ENCODE measurements at places on chromosomes 6 and 20.

- no peak for DNase-seq
Observed at GRCh38 chr6:159807150-159807858, 7.2 kb downstream of the PNLDC1 start.

DNA sequence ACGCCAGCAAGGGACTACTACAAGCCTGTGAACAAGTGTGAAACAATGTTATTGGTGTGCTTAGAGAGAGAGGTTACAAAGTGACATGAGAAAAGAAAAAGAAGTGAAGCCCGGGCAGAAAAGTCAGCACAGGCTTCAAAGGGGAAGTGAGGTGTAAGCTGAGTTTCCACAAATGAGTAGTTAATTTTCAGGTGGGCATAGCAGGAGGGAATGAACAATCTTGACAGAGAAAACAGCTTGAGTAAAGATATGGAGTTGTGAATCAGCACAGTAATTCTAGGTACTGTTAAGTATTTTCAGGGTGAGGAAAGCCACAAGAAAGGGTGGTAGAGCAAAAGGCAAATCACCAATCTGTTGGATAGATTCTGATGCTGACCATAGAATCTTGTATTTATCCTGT is 4.3 kb downstream of the KCNQ5 start:
- no peak for DNase-seq

DNA sequence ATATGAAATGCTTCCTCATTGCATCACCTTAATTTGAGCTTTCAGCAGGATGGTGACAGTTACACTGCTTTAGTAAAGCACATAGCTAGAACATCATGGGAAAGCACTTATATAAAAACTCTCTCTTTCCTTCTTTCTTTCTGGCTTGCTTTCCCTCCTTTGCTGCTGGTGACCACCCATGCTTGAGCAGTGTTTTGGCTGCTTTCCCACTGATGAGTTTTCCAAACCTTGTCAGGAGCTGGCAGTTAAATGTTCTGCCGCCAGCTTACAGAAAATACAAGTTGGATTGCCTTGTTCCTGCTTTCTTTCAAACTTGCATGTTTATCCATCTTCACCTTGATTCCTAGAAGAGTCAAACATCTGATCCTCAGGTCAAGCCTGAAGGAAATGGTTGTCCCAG is 323.9 kb downstream of the FOXA2 start:
- DNase-seq, result no peak

- DNase-seq, result no peak
Observed at GRCh38 chr6:111173946-111174345, 86.6 kb downstream of the SLC16A10 start.

DNA sequence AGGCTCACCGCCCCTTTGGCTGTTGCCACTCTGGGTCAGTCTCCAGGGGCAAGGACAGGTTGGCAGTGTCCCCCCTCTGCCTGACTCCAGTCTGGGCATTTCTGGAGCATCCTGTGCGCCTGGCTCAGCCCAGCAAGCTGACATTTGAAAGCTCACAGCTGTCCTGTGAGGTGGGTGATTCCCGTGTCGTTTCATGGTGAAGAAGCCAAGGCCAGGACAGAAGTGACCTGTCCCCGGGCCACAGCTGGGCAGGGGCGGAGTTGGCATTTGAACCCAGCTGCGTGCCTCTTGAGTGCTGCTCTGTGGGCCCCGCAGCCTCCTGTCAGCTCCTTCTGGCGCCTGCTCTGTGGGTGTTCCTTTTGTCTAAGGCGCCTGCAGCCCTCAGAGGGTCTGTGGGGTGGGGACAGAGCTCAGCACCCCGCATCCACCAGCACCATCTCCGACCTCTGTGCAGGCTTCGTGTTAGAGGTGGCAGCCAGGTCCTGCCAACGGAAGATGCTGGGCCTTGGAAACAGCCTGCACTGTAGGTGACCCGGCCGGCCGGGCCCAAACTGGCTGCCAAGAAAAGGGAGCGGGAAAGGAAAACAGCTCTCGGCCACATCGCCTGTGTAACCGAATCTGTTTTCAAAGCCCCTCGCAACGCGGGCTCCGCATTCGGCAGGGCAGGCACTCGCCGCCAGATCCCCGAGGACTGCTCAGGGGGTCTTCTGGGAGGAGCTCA is 5.8 kb upstream of the GATA5 start:
- DNase-seq, result no peak

GRCh38 chr6:63560801-63561287 is 11.4 kb upstream of the LOC128125822 start:
- no peak for DNase-seq

GRCh38 chr20:47071646-47072185 is 177.1 kb downstream of the EYA2 start:
- DNase-seq, result no peak

DNA sequence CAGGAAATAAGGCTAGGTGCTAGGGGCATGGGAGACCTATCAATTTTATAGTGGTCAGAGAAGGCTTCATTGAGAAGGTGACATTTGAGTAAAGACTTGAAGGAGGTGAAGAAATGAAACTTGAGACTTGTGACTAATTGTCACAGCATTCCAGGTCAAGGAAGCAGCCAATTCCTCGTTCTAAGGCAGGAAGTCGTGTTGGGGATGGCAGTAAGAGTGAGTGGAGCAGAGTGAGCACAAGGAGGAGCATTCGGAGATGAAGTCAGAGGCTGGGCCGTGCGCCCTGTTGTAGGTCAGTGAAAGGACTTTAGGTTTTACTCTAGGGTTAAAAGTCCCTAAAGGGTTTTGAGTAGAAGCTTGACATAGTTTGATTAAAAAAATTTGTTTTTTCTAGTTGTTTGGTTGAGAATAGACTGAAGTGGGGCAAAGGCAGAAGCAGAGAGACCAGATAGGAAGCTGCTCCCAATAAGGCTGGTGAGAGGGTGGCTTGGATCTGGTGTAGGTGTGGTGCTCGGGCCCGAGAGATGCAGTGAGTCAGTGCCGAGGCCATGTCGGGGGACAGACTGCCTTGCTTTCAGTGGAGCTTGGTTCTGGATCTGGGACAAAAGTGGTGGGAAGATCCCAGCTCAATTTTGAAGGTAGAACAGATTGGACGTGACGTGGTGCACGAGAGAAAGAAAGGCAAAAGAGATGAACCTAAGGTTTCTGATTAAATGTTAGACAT is 2.6 kb upstream of the RSPH3 start:
- no peak for DNase-seq

- DNase-seq, result no peak
Observed at GRCh38 chr6:81925201-81925600, 172.7 kb upstream of the TENT5A start.

DNA sequence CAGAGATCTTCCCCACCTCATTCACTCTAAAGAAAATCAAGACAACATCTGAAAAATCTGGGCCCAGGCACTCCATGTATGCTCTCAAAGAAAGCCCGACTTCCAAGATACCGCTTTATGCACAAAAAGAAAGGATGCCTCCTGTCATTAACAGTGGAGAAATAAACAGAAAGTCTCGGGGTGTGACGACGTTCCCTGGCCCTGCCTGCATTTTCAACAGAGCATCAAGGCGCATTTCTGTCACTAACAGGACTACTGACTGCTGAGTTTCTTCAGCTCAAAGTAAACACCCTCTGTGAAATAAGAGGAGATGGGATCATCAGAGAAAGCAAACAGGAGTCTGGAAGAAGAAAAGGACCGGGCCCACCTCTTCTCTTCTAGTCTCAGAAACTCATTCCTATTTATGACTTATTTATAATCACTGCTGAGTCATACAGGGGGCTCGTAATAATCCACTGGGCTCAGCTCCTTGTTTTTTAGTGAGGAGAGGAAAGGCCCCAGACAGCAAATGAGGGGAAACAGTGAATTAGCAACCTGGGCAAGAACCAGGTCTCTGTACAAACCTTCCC is 99.7 kb downstream of the ZMYND8 start:
- no peak for DNase-seq

DNA sequence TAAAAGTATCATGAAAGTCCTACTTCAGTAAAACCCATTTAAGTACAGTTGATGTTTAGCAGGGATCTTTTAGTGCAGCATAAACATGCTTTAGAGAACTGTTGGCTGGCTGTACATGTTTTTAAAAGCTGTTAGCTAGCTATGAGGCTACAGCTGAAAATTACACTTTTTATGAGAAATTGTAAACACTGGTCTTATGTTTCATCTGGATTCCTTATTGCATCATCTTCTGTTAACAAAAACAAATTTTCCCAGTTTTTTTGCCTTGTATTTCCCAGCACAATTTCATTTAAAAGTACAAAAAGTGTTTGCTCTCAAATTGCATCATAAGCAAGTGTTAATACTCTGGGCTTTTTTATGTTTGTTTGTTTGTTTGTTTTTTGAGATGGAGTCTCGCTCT is 18.3 kb upstream of the HLA-E start:
- no peak for DNase-seq

- DNase-seq, result no peak
Observed at GRCh38 chr6:70706491-70707123, 38.9 kb downstream of the SMAP1 start.

- DNase-seq, result no peak
Observed at GRCh38 chr6:294656-295565, 2.6 kb downstream of the DUSP22 start.

DNA sequence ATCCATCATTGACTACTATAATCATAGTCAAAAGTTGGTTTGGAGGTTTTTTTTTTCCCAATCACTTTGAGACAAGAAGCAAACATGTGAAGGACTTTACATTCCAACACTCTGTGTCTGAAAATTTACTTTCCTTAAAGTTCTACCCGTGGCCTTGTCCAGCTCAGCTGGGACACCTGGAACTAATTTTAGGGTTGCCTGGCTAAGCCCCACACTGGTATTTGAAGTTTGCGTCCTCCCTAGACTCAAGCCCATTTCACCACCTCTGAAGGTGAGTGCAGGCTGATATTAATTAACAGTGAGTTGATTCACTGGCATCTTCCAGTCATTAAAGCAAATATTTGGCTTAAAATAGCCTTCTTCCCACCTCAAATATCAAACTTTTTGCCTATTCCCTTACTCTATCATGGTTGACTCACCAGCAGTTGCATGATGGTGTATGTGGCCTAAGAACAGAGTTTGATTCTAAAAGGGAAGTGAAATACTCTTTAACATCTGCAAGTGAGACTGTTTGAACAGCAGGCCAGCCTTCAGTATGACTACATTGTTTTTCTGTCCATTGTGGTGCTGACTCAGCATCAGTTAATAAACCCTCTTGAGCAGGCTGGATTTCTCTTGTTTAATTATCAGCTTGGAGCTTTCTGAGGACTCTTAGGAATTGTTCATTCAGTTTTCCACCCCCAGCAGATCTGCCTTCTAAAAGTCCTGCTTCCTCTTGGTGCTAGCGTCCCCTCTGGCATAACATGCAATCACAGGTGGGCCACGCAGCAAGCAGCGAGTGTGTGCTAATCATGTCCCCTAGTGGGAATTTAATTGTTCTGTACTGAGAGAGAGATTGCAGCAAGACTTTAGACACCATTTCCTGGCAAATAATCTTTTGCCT is 1.8 kb upstream of the PRDM1 start:
- no peak for DNase-seq

DNA sequence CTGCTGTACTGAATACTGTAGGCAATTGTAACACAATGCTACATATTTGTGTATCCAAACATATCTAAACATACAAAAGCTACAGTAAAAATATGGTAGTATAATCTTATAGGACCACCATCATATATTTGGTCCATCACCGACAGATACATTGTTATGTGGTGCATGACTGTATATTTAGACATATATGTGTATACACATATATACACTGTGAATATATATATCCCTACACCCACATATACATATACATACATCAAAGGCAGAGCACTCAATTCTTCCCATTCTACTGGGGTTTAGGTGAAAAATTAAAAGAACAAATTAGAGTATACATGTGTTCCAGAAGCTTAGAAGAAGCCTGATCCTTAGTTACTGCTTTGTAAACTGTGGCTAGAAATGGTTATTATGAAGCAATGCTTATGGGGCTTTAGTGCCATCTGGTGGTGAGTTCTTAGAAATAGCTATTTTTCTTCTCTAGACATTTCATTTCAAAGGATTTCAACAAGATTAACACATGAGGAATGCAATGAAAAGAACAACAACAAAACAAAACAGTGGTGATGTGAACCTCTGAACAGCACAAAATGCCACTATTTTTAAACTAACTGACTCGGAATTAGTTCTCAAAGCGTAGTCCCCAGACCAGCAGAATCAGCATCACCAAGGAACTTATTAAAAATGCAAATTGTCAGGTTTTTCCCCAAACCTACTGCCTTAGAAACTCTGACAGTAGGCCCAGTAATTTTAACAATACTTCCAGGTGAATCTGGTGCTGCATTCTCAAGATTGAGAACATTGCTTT is 38.0 kb downstream of the PKHD1 start:
- no peak for DNase-seq

- no peak for DNase-seq
Observed at GRCh38 chr6:11341867-11342266, 109.4 kb upstream of the NEDD9 start.

DNA sequence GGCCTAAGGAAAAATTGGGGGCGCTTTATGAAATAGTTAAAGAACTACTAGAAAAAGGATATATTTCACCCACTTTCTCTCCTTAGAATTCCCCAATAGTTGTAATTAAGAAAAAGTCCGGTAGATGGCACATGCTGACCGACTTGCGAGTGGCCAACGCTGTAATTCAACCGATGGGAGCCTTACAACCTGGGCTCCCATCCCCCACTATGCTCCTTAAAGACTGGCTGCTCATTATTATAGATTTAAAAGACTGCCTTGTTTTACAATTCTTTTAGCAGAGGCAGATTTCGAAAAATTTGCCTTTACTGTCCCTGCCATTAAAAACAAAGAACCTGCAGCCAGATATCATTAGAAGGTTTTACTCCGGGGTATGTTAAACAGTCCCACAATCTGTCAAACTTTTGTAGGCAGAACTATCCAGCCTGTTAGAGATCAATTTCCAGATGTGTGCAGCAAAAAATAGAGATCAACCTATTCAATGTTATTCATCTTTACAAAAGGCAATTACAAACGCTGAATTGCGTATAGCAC is 58.5 kb upstream of the PRSS16 start:
- no peak for DNase-seq

DNA sequence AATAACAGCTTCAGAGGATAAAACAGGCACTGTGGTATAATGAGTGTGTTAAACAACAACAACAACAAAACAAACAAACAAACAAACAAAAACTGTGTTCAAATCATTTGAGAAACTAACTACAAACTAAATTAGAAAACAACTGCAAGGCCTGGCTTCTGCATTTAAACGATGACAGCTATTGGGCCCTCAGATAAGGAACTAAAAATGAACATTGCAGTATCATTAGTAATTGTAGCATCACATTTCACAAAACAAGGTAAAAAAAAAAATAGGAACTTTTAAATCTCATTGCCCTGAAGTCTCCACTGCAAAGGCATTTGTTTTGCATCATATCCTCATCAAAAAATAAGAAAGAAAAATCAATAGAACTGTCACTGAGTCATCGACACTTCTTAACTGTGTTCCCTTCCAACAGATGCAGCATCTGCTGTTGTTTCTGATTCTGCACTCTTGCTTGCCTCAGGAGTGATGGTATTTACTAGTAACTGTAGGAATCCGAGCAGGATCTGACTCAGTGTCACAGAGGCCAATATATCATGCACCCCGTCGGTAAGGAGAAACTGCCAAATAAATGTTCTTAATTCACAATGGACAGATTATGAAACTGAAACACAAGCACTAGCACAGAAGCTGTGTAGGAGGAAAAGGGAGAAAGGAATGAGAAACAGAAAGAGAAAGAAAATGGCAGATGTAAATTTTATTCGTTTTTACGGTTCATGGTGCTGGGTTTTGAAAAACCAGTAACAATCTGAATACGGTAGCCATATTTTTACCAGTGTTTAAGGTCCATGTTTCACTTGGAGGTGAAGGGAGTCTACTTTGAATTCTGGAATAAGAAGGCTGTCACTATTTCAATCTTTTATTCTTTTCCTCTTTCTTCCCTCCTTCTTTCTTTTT is 365.7 kb upstream of the EPHA7 start:
- no peak for DNase-seq

- no peak for DNase-seq
Observed at GRCh38 chr6:13480631-13481501, 6.5 kb downstream of the GFOD1 start.

All from stimulated activated CD4-positive, alpha-beta T cell treated with anti-CD3 and anti-CD28 coated beads, TNF-alpha, amount 100 ng/mL, for 24 hours (primary cell).